Right renal pelvis (tissue), 4 donors: ENCODE measurements at places on chromosomes 13 and 19.

GRCh38 chr13:75468098-75468497, 13.9 kb downstream of the TBC1D4 start:
- DNase-seq: no peak

DNA sequence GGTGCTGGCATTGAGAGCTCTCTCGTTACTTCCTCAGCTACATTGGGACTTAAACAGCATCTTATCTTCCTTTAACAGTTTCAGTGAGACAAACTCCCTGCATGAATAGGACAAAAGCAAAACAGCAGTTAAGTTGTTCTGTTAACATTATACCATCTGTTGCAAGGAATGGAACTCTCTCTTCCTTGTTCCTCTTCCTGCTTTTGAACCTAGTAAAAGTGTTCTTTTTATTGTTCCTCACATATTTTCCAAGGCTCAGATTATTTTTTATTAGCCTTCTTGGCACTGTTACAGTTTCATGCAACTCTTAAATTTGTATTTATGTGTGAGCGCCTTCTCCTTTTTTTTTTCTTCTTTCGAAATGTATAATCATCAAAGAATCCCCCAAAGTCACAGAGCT, 202.6 kb upstream of the UFM1 start:
- DNase-seq: no peak

DNA sequence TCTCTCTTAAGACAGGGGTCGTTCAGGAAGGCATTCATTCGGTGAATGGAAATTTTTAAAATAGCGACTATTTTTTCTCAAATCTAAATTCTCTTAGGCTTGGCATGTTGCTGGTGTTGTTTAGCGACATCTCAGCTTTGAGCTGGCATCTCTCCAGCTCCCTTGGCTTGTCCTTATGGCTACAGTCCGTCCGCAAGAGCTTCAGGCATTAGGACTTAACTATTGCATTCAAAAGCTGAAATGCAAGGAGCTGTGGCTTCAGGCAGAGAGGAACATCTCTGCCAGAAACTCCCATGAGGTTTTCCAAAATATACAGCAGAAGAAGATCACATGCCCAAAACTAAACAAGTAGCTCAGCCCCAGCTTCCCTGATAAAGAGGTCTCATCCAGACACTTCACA, 578.5 kb downstream of the EFNB2 start:
- no peak for DNase-seq

DNA sequence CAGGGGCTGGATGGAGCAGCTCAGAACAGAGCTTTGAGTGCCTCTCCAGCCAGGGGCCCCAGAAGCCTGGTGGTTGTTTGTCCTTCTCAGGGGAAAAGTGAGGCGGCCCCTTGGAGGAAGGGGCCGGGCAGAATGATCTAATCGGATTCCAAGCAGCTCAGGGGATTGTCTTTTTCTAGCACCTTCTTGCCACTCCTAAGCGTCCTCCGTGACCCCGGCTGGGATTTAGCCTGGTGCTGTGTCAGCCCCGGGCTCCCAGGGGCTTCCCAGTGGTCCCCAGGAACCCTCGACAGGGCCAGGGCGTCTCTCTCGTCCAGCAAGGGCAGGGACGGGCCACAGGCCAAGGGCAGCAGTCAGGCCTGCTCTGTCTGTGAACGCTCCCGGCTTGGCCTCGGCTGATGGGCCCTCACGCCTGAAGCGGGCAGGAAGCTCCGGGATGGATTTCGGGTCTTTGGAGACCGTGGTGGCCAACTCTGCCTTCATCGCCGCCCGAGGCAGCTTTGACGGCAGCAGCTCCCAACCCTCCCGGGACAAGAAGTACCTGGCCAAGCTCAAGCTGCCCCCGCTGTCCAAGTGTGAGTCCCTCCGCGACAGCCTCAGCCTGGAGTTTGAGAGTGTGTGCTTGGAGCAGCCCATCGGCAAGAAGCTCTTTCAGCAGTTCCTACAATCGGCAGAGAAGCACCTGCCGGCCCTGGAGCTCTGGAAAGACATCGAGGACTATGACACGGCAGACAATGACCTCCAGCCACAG, at the start of gene GRK1:
Gene GRK1 (plus strand): TSS at position 269 of the 751 bp plus-strand sequence. CDS start 168 bp downstream, at position 437.
- no peak for DNase-seq

DNA sequence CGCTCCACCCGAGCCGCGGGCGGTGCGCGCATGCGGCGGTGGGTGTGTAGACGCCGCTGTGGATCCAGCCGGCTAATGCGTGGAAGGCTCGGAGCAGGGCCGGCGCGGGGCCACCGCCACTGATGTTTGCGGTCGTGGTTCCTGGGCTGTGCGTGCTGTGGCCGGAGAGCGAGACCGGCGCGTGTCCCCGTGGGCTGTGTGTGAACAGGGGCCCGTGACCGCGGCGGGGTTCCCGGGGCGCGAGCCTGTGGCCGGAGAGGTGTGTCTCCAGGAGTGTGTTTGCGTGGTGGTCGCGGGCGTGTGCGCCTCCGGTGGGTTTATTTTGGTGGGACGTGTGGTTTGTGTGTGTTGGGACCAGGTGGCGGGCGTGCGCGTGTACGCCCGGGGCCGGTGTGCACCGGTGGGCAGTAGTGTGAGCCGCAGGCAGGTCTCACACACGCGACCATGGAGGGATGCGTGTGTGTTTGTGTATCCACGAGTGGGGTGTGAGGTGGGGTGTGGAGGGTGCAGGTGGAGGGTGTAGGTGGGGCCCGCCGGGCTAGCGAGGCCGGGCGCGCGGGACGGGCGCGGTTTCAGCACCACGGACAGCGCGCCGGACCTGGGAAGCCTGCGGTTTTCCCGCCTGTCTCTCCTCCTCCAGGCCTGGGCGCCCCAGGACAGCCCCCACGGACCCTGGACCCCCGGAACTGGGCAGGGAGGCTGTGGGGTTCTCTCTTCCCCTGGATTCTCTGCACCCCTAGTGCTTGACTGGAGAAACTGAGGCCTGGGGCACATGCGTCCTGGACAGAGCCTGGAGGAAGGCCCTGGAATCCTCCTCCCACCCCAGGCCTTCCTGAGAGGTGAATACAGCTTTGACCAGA, 1.6 kb downstream of the HCN2 start:
- DNase-seq: peak; percentile 51

DNA sequence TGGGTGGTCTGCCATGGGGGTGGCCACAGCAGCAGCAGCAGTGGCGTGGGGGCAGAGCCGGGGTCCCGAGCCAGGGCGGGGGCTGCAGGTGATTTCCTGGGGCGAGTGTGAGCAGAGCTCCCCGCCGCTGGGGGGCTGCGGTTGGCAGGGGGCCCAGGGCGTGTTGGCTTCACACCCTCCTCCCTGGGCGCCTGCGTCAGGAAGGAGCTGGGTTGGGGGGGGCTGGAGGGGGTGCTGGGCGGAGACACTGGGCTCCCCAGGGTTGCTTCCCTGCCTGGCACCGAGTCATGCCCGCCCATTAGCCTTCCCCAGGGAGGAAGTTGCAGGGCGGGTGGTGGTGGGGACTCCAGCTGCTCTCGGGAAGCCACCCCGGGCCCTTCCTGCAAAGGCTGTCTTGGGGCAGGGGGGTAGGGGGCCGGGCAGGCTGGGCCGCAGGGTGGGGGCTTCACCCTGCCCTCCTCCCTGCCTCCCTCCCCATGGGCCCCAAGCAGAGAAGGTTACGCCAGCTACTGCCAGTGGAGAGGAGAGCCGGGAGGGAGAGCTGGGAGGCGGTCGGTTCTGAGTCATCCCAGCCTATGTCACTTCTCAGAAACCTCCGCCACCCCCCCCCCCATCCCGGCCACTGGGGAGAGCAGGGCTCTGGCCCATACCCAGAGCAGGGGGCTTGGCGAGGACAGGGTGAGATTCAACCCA, 4.6 kb downstream of the MIDN start:
- DNase-seq: no peak

DNA sequence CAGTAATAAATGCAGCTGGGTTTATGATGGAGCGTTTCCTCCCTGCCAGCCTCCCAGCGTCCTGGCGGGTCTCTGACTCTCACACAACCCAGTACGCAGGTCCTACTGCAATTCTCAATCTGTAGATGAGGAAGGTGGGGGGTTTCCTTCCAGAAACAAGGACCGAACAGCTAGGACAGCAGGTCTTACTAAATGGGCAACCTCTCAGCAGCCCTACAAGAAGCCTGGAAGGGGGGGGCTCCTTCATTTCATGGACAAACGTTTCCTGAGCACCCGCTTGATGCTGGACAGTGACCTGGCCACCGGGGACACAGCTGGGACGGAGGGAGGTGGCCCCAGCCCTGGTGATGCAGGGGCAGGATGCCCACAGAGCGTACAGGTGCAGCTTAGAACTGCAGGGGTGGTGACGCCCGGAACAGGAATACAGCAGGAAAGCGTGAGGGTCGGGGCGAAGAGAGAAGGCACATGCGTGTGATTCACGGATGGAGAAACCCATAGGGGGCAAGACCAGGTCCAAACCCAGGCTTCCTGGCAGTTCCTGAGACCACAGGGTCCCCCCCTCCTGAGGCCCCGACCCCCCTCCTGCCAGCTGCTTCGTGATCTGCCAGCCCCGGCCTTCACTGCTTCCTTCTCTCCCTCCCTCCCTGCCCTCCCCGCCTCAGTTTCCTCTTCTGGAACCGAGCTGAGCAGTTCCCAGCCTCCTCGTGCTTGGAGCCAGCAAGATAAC, 732 bp upstream of the C2CD4C start:
- no peak for DNase-seq

GRCh38 chr19:52603558-52604207, 33.6 kb downstream of the ZNF701 start:
- no peak for DNase-seq

GRCh38 chr19:6887316-6887715, at the start of gene ADGRE1:
TSS of gene ADGRE1 (plus strand) at chr19:6887579. CDS start at chr19:6887609, 30 bp downstream.
- no peak for DNase-seq

DNA sequence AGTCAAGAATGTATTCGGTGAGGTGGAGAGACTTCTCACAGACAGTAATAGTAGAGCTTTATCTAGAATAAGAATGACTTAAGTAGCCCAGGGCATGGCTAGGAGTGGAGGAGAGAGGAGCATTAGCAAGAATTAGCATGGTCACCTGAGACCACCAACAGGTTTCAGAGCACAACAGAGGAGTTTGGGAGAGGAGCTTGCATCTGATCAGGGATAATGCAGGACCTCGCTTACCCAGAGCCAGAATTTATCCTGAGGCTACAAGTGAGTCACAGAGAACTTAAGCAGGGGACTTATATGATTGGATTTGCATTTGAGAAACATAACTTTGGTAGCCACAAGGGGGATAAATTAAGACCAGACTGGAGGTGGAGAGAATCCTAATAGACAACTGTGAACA, 102.1 kb upstream of the FNDC3A start:
- DNase-seq: no peak

DNA sequence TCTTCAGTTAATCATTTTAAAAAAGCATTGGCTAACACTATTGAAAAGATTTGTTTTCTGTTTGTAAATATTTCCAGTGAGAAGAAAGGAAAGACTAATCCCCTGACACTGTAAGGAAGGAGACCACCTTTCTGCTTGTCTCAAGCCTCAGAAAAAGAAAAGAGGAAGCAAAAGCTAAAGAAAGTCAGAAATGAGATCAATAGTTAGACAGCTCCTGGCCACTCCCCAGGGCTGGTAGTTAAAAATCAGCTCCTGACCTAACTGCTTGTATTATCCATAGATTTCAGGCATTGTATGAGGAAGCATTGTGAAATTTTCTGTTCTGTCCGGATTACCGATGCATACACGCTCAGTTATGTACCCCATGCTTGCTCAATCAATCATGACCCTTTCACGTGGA, 76.6 kb downstream of the ZNF486 start:
- no peak for DNase-seq
